Stimulated activated naive B cell treated with anti-CD40 and anti-IgM and Interleukin-4, amounts not matched to agents 10 μg/mL and 1 μg/mL and 100 μg/mL, for 72 hours (primary cell): ENCODE measurements at places on chromosomes 3 and 15.

DNA sequence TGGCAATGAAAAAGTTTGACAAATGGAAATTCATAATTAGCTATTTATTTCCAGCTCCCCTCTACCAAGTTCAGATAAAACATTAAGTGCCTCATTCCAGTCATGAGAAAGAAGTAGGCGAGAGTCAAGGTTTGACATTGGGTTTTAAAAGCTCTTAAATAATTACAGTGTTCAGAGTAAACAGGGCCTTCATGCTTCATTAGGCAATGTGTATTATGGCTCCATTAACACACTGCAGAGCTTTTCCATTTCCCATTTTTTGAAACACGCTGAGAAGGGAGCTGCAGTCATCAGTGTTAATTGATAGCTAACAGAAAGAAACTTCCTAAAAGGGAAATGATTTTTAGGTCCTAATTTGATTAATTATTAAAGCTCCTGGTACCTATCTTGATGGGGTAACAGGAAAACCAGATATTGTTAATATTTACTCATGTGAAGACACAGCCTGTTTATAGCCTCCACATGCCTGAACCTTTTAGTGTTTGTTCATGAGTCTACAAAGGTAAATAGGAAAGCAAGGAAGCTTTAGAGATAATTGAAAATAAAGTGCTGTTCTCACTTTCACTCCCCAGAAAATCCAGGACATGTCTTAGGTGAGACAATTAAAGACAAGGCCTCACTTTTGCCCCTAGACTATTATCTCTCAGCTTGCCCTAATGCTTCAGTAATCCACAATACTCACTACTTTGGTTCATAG lies 28.7 kb downstream of the SST start:
- no peak for DNase-seq

- no peak for DNase-seq
Observed at GRCh38 chr15:55796321-55796965, 53.5 kb upstream of the PRTG start.

- DNase-seq = no peak
Observed at GRCh38 chr15:65101891-65102708, 12.9 kb downstream of the UBAP1L start.

GRCh38 chr3:185532901-185533300 lies 19.5 kb downstream of the LIPH start:
- DNase-seq = no peak

DNA sequence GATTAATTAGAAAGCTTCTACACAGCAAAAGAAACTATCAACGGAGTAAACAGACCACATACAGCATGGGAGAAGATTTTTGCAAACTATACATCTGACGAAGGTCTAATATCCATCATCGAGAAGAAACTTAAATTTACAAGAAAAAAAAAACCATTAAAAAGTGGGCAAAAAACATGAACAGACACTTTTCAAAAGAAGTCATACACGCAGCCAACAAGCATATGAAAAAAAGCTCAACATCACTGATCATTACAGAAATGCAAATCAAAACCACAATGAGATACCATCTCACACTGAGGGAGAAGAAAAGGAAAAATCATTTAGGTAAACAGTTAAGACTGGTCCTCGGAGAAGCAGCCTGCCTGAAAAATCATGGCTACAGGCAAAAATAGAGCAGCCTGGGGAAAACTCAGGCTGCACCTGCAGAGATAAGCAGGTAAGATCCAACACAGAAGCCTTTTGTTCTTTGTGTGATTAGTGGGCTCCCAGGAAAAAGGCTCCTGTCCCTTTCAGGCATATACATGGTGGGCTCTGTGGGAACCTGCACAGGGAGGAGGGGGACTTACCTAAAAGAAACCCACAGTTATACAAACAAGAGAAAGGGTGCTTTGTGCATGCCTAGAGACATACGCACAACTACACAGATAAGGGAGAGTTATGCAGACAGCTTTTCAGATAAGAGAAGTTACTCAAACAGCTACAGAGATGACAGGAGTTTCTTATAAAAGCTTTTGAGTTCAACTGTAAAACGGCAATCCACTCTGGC lies 49.3 kb downstream of the C3orf70 start:
- DNase-seq = no peak

GRCh38 chr3:55296791-55297190 lies 190.3 kb downstream of the WNT5A start:
- no peak for DNase-seq

- DNase-seq = no peak
Observed at GRCh38 chr15:79442911-79443310, 10.8 kb downstream of the MINAR1 start.

DNA sequence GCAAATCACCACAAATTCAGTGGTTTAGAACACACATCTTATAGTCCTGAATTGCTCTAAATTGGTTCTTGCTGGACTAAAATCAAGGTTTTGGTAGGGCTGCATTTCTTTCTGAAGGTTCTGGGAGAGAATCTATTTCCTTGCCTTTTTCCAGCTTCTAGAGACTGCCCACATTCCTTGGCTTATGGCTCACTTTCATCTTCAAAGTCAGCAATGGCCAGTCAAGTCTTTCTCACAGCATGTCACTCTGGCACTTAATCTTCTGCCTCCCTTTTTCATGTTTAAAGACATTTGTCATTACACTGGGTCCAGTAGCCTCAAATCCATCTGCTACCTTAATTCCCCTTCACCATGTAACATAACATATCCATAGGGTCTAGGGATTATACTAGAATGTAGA lies 149.0 kb downstream of the NEK10 start:
- no peak for DNase-seq

DNA sequence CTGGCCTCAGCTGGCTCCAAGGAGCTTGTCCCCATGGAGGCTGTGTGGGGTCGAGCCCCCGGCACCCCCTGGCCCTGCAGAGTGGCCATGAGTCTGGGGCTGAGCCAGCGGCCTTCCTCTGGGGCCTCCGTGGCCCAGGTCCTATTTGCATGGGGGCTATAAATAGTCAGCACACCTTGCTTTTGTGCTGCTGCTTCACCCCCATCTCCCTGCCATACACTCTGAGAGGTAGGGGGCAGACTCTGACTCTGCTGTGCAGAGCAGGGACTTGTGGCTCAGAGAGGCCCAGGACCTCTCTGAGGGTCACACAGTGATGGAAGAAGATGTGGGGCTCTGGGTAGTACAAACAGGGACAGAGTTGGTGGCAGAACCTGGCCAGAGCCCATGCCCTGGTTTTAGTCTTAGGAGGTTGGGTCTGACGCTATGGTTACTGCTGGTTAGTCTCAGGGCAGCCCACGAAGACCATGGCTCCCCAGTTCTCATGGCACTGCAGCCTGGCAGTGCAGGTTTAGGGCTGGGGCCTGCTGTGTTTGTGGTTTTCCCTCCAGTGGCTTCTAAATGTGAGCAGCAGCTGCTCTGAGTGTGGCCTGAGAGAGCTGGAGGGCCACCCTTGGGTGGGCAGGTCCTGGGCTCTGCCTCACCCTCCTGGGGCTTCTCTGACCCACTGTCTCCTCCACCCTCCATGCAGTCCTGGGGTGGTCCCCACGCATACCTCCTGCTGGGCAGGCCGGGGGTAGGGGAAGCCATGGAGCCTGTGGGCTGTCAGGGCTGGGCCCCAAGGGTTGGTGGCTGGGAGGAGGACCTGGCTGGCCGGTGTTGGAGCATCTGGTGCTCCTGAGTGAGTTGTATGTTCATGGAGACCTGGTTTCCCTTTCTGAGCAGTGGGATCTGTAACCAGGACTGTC lies 13.6 kb downstream of the PRKCD start:
- no peak for DNase-seq

GRCh38 chr3:134186391-134186790 lies 64.3 kb downstream of the RYK start:
- DNase-seq = no peak

- no peak for DNase-seq
Observed at GRCh38 chr3:62815981-62816380, 59.2 kb downstream of the CADPS start.

DNA sequence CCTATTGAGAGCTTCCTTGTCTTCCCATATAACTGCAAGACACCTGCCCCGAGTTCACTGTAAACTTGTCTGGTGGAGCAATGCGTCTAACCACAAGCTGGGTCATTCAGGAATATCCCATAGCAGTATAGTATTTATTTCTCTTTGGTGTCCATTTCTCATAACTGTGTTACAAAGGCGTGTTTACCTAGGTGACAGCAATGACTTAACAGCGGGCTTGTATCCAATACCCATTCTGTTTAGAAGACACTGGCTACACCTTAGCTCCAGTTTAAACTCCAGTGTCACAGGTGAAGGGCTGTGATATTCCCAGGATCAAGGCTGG lies 24.3 kb downstream of the ATP10A start:
- no peak for DNase-seq

DNA sequence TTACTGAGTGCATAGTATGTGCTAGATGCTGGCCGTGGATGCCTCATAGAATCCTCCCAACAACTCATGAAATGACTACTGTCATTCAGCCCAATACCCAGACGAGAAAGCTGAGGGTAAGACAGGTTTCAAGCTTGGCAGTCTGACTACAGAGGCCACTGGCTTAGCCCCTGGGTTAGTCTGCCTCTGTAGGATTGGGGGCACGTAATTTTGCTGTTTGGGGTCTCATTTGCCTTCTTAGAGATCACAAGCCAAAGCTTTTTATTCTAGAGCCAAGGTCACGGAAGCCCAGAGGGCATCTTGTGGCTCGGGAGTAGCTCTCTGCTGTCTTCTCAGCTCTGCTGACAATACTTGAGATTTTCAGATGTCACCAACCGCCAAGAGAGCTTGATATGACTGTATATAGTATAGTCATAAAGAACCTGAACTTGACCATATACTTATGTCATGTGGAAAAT lies 1.0 kb upstream of the CCR5 start:
- no peak for DNase-seq

DNA sequence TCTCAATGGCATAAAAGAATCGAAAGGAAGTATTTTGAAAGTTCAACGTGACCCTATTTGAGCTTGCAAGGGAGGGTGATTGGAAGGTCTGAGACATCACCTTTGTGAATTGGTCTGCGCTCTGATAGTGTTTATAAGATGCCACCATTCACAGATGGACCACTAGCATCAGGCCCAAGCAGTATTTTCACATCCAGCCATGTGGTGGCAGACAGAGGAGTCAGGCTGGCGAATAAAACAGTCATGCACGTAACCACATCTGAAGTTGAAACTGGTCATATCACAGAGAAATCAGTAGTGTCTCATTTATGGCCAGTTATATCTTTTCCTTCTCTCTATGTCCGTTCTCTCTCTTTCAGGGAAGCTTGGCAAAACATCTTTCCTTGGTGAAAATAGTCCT lies 170.1 kb upstream of the ONECUT1 start:
- no peak for DNase-seq
